ENCODE measurements at places on chromosomes 7 and 10. TPM values are rescaled to one million over a fixed set of nuclear protein-coding genes. Genes with fewer than 3 reads are reported as not detected.
A peak's percentile ranks its signal among the peaks of the same experiment; 100 is the strongest.

- DNase-seq: no peak
- no peaks in the 10 kb centered on the region for H3K36me3 ChIP-seq
- peaks cover 4% of the 10 kb centered on the region for H3K4me1 ChIP-seq
- H3K27me3 ChIP-seq: no peaks in the 10 kb centered on the region
- no peak overlapping the region for H3K4me3 ChIP-seq
- no peak overlapping the region for H3K27ac ChIP-seq
Measured at GRCh38 chr7:46886669-46887374, 695.1 kb downstream of the TNS3 start.

- H3K27me3 ChIP-seq: no peaks in the 10 kb centered on the region
- no peaks in the 10 kb centered on the region for H3K36me3 ChIP-seq
- no peak overlapping the region for H3K4me3 ChIP-seq
- DNase-seq: no peak
- H3K27ac ChIP-seq: no peak overlapping the region
- no peaks in the 10 kb centered on the region for H3K4me1 ChIP-seq
Measured at GRCh38 chr7:157904211-157904865, 567.5 kb downstream of the DNAJB6 start.

DNA sequence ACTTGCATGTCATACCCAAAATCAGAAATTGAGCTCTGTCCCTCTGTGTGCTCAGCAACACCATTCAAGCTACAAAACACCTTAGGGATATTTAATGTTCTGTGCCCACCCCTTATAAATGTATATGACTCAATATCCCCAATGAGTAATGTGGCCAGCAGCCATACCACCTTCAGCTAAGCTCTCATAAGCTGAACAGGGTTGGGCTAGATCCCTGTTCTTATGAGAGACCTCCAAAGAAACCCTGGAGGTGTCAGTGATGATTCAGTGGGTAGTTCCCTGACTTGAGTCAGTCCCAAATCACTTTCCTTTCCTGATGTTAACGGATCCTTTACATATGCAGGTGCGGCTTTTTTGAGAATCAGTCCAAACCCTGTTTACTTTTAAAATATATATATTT is 253.8 kb downstream of the CREB5 start:
- peaks cover 5% of the 10 kb centered on the region for H3K4me1 ChIP-seq
- H3K27ac ChIP-seq: no peak overlapping the region
- no peak overlapping the region for H3K4me3 ChIP-seq
- DNase-seq: no peak

GRCh38 chr10:103542764-103543616 is 49.5 kb downstream of the NEURL1 start:
- no peaks in the 10 kb centered on the region for H3K36me3 ChIP-seq
- DNase-seq: peak; percentile 59
- no peak overlapping the region for H3K27ac ChIP-seq
- peaks cover 10% of the 10 kb centered on the region for H3K4me1 ChIP-seq

GRCh38 chr7:36440880-36441279 is 51.2 kb downstream of the ANLN start:
- H3K36me3 ChIP-seq: no peaks in the 10 kb centered on the region
- H3K4me1 ChIP-seq: no peaks in the 10 kb centered on the region
- H3K27me3 ChIP-seq: no peaks in the 10 kb centered on the region
- H3K4me3 ChIP-seq: no peak overlapping the region
- no peak overlapping the region for H3K27ac ChIP-seq

Gene TFEC
- total RNA-seq: 34.8 TPM

Gene REEP3
- 73.6 TPM for total RNA-seq

Gene UTF1
- total RNA-seq: not detected

- H3K36me3 ChIP-seq: no peaks in the 10 kb centered on the region
- no peak for DNase-seq
- no peak overlapping the region for H3K4me3 ChIP-seq
- H3K27me3 ChIP-seq: no peaks in the 10 kb centered on the region
- no peak overlapping the region for H3K27ac ChIP-seq
- no peaks in the 10 kb centered on the region for H3K4me1 ChIP-seq
Measured at GRCh38 chr10:129683519-129683918, 216.5 kb downstream of the MGMT start.

Gene TMEM213
- total RNA-seq: 0.03 TPM

- peaks cover 32% of the 10 kb centered on the region for H3K4me1 ChIP-seq
- H3K27ac ChIP-seq: peak overlapping the region; percentile 79
- no peaks in the 10 kb centered on the region for H3K36me3 ChIP-seq
- H3K4me3 ChIP-seq: no peak overlapping the region
Measured at GRCh38 chr7:134940729-134941128, 45.6 kb upstream of the AGBL3 start.

DNA sequence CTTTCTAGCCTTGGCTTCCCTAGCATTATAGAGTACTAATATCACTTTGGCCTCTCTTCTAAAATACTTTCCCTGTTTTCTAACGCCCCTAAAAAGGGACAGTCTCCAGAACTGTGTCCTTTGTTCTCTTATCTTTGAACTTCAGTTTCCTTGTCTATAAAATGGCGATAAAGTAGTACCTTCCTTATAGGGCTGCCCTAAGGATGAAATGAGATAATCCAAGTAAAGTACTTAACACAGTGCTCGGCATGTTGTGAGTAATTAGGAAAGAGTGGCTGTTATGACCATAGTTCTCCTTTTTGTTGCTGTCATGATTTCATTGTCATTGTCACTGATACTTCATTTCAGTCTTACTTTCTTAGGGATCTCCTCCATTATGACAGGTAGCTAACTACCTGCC is 114.7 kb downstream of the EXOC4 start:
- H3K4me1 ChIP-seq: no peaks in the 10 kb centered on the region
- H3K36me3 ChIP-seq: no peaks in the 10 kb centered on the region
- H3K4me3 ChIP-seq: no peak overlapping the region
- H3K27me3 ChIP-seq: no peaks in the 10 kb centered on the region
- no peak for DNase-seq

- no peak overlapping the region for H3K4me3 ChIP-seq
- H3K27me3 ChIP-seq: no peaks in the 10 kb centered on the region
- no peaks in the 10 kb centered on the region for H3K36me3 ChIP-seq
- no peak overlapping the region for H3K27ac ChIP-seq
- DNase-seq: no peak
Measured at GRCh38 chr10:115801457-115801856, 471.5 kb downstream of the GFRA1 start.

- no peaks in the 10 kb centered on the region for H3K36me3 ChIP-seq
- no peaks in the 10 kb centered on the region for H3K27me3 ChIP-seq
- no peak overlapping the region for H3K4me3 ChIP-seq
- peak; percentile 42 for DNase-seq
- no peaks in the 10 kb centered on the region for H3K4me1 ChIP-seq
Measured at GRCh38 chr10:60237977-60238758, 151.5 kb downstream of the ANK3 start.

DNA sequence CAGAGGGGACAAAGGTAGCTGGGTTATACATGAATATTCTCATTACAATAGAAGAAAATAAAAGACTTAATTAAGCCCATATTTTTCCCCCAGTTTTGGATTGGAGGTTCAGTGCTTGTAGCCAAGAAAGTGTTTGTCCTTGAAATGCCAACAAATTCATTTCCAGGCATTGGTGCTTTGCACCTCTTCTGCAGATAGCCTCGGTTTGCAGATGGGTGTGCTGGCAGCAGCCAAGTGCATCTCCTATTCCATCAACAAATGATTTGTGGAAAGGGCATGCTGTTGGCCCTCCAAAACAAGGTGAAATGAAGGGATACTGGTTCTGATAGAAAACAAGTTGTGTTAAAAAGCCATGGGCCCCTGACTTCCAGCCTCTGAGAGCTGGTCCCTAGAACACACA is 187.3 kb downstream of the DPY19L1 start:
- H3K27ac ChIP-seq: no peak overlapping the region
- DNase-seq: no peak
- no peaks in the 10 kb centered on the region for H3K27me3 ChIP-seq
- H3K36me3 ChIP-seq: no peaks in the 10 kb centered on the region
- H3K4me3 ChIP-seq: no peak overlapping the region

DNA sequence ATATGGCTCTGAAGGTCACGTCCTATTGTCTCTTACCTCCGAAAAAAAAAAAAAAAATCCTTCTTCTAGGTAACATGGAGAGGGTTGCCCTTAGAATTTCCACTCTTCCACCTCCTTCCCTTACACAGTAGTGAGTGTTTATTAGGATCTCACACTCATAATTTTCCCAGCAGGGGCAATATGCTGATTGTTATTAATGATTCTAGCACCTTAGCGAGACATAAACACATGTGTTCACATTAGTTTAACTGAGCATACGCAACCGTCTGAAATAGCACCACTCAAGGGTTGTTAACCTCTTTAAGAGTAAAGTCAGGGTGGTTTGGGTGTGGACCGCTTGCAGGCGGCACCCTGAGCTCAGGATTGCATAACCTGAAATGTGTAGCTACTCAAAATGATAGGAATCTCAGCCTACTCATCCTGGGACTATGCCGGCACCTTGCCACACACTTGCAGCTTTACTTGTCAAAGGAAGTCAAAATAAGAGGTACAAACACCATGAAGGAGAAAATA is 52.2 kb downstream of the CPEB3 start:
- H3K27me3 ChIP-seq: no peaks in the 10 kb centered on the region
- DNase-seq: peak; percentile 63
- peak overlapping the region; percentile 24 for H3K27ac ChIP-seq
- no peaks in the 10 kb centered on the region for H3K36me3 ChIP-seq
- peak overlapping the region; percentile 68 for H3K4me3 ChIP-seq

DNA sequence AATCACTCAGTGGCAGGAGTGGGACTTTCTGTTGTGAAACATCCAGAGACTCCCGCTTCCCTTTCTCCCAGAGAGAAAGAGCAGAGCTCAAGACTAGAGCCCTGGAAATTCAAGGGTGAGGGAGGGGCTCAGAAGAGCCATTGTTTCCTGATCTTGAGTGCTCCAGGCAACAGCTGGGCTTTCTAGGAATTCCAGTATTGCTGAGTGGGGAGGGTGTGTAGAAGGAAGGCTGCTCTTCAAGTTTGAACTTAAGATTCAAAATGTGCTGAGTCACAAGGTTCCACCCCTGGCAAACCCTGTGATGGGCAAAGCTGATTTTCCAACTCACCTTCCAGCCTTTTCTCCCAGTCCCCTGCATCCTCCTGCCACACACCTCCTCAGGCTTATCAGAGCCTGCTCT is 42.3 kb upstream of the MSRB2 start:
- no peak overlapping the region for H3K27ac ChIP-seq
- H3K36me3 ChIP-seq: no peaks in the 10 kb centered on the region
- no peaks in the 10 kb centered on the region for H3K27me3 ChIP-seq
- no peak overlapping the region for H3K4me3 ChIP-seq
